Ovary (tissue), 10 donors: ENCODE measurements at places on chromosomes 11 and 22. TPM values are rescaled to one million over a fixed set of nuclear protein-coding genes. Genes with fewer than 3 reads are reported as not detected.

The KCNJ1 gene
- not detected for total RNA-seq

The OR51F2 gene
- total RNA-seq = not detected

The C11orf65 gene
- total RNA-seq = 0.80 TPM

The TTC17 gene
- 66.3 TPM for total RNA-seq

The OR8K3 gene
- not detected for total RNA-seq

The OR4C11 gene
- total RNA-seq = not detected

The GRM5 gene
- total RNA-seq = not detected
